ENCODE measurements at places on chromosomes 6 and 20. TPM values are rescaled to one million over a fixed set of nuclear protein-coding genes. Genes with fewer than 3 reads are reported as not detected.

DAAM2 gene
- total RNA-seq: 125 TPM

THBS2 gene
- 86.7 TPM for total RNA-seq

PMEPA1 gene
- total RNA-seq: 31.3 TPM

FOXQ1 gene
- not detected for total RNA-seq

HLA-DRB5 gene
- 9.9 TPM for total RNA-seq

GSTA4 gene
- 26.3 TPM for total RNA-seq

ME1 gene
- total RNA-seq: 22.3 TPM

COL10A1 gene
- total RNA-seq: not detected

LPA gene
- total RNA-seq: not detected

GTSF1L gene
- not detected for total RNA-seq

APOM gene
- total RNA-seq: 4.4 TPM

Data from subcutaneous adipose tissue (tissue), 4 donors.